Heart left ventricle (tissue), 16 donors: ENCODE measurements at places on chromosomes 3 and 15.

GRCh38 chr3:119778176-119778575 is 3.7 kb upstream of the NR1I2 start:
- DNase-seq = no peak

GRCh38 chr15:60643555-60643954 is 164.6 kb upstream of the ICE2 start:
- no peak for DNase-seq

DNA sequence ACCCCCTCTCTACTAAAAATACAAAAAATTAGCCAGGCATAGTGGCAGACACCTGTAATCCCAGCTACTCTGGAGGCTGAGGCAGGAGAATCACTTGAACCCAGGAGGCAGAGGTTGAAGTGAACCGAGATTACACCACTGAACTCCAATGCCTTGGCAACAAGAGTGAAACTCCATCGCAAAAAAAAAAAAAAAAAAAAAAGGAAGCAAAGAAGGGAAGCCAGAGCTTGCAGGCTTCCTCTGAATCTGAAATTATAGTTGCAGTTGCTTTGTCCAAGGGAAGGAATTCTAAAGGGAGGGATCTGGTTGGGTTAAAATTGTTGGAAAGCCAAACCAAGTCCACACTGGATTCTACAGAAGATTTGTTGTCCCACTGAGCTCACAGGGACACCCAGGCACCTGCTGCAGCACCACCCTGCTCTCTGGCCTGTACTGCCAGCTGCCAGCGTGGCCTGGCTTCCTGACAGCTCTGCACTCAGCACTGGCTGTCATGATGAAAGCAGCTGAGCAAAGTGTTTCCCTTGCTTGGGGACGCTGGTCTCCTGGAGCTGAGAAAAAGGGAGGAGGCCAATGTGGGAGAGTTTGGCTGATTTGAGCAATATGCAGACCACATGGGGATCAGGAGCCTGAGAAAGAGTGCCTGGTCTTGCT is 88.8 kb upstream of the HES1 start:
- DNase-seq = peak; percentile 80

DNA sequence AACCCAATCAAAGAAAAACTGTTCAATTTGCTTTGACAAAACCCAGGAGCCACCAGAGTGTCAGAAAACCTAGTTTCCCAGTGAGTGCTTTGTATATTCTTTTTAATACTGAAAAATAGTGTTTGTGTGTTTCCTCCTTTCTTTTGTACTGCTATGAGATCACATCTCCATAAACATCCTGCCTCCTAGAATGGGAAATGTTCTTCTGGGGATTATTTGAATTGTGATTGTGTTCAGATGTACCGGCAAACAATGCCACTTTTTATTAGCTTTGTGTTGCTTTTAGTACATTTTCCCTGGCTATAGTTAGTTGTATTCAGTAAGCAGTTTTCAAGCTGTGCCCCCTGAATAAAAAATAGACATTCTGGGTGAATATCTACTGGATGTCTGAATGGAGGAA is 148.0 kb upstream of the NR2E3 start:
- DNase-seq = no peak

DNA sequence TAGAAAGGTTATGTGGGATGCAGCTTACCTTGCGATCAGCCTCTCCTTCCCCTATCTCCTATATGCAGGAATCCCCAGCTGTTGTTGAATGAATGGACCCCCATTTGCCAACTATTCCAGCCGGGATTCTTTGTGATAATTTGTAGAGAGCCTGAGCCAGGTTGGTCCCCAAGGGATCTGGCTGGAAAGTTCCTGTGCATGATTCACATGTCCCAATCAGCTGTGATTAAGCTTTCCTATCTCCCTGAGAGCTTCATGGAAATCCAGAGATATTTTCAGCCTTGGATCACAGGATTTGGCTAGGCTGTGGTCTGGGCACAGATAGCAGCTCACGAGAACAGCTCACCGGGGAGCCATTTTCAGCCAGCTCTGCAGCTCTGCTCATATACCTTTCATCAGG is 76.7 kb downstream of the ARNT2 start:
- peak; percentile 67 for DNase-seq

GRCh38 chr3:194866236-194866635 is 180.6 kb downstream of the FAM43A start:
- no peak for DNase-seq

DNA sequence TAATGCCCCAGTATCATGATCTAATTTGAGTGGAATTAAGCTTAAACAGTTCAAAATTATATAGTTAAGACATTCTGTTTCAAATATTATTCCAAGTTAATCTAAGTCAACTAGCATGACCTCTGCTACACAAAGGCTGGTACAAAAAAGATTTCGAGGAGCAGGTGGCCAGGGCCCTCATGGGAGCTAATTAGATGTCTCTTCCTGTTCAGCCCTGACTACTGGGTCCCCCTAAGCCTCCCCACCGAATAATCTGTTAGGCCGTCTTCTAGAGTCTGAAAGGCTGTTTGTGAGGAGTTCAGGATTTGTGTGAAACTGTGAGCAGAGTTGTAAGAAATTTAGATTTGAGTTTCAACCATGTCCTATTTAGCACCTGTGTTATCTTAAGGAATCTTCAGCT is 75.4 kb downstream of the PPM1L start:
- no peak for DNase-seq

- DNase-seq = no peak
Measured at GRCh38 chr3:40043444-40043755, 234.0 kb downstream of the MYRIP start.

GRCh38 chr3:152096280-152096906 is 172.3 kb upstream of the MBNL1 start:
- DNase-seq = no peak

DNA sequence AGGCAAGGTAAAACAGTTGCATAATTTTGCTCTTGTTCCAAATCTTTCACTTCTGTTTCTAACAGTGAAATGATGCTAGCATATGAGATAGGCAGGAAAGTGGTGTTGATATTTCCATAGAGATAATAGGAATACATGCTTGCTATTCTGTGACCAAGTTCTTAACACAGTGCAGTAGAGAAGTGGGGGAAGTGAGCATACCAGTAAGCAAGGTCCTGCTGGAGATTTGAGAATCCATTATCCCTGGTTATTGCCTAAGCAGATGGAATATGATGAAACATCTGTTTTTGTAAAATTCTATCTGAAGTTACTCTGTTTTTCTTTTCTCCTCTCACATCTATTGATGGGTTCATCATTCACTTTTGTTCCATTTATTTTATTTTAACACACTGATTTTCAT is 28.7 kb downstream of the USP8 start:
- no peak for DNase-seq

GRCh38 chr3:126996905-126997304 is 14.0 kb downstream of the PLXNA1 start:
- no peak for DNase-seq

DNA sequence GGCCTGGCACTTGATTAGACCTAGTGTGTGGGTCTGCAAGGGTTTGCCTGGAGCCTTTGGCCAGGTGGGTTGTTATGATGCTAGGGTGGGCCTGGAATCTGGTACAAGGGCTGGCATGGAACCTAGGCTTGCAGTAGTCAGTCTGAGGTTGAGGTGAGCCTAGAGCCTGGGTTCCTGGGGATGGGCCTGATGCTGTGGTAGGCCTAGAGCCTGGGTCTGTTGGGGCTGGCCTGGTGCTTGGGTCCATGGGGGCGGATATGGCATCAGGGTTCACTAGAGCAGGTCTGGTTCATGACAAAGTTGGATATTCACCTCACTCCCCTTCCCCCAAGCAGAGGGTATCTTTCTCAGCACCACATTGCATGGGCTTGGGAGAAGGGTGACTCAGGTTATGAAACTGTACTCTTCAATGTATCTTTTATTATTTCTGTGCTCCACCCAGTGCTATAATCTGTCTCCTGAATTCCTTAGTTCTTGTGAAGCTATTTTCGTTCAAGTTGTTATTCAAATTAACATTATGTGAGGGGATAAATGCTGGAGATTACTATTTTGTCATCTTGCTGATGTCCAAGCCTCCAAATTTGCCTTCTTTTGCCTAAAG is 274.4 kb downstream of the NFKBIZ start:
- DNase-seq = no peak

DNA sequence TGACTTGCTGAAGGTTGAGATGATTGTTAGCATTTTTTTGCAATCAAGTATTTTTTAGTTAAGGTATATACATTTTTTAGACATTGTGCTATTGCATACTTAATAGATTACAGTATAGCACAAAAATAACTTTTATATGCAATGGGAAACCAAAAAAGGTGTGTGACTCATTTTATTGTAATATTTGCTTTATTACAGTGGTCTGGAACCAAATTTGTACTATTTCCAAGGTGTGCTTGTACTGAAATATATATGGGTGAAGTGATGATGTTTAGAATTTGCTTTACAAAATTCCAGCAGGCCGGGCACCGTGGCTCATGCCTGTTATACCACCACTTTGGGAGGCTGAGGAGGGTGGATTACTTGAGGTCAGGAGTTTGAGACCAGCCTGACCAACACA is 29.1 kb upstream of the TBC1D23 start:
- no peak for DNase-seq

DNA sequence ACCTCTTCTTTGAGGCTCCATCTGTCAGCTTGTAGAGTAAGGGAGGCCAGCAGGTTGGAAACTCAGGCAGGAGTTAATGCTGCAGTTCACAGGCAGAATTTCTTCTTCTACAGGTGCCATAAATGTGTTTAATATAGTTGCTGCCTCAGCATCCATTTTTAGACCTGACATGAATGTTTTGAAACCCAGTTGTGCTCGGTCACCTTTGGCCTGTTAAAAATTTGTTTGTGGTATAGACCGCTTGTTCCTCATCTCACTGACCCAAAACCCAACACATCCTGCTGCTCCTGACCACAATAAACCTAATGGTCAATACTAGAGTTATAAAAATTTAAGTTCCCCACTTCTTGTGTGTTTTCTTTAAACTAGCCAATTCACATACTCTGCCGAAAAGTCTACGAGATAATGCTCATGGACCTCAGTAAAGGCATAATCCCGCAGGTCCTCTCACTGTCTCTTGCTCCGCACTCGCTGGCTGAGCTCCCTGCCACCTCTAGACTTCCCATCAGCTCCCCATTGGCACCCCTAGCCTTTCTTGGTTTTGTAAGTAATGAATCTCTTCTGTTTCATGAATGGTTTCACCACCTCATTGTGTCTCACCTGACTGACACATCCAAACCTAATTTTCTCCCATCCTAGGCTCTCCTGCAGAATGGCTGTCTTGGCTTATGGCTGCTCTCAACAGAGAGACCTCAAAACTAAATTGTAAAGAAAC is 138.5 kb upstream of the STRIT1 start:
- DNase-seq = no peak

- DNase-seq = no peak
Measured at GRCh38 chr3:108590460-108590859, 938 bp downstream of the DZIP3 start.
